Stimulated activated naive CD4-positive, alpha-beta T cell treated with Interleukin-2 at 50 U/mL for 16 hours (primary cell): ENCODE measurements at places on chromosomes 11 and 22.

DNA sequence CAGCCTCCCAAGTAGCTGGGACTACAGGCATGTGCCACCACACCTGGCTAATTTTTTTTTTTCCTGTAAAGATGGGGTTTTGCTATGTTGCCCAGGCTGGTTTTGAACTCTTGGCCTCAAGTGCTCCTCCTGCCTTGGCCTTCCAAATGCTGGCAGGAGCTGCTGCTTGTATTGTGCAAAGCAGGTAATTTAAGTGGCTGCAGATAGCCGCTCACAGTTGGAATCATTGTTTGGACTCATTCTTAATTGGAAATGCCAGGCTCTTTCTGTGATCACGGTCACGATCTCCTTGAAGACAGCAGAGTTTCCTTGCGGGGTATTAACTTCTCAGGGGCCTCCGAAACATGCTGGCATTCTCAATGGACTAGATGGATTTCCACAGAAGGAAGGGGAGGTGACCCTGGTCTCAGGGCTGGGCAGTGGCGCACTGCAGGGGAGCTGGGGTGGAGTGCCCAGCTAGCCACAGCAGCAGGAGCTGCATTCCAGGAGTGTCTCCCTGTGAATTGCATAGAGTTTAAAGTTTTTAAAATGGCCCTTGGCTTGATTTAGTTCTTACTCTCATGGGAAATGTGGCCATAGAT lies 136.1 kb downstream of the MORC2 start:
- no peak for DNase-seq

DNA sequence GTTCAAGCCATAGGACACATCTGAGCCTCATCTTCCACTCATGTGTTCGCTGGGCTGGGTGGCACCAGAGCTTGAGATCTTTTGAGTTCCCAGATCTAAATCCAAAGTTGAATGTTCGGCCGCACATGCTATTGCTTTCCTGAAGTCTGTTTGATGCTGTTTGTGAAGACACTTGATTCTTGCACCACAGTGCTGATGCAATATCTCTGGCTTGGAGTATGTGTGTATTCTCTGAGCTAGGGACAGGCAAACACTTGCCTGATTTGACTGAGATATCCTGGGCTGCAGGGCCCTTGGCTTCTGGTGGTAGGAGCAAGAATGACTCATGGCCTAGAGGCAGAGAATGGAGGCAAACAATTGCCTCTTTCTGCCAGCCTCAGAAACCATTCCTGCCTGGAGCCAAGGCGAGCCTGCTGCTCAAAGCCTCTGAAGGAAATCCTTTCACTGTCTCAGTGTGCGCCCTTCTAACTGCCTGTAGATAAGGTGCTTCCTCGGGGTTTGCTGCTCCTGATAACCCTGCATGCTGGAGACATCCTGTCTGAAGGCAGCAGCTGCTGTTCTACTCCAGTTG lies 73.0 kb downstream of the CYB5R2 start:
- no peak for DNase-seq

DNA sequence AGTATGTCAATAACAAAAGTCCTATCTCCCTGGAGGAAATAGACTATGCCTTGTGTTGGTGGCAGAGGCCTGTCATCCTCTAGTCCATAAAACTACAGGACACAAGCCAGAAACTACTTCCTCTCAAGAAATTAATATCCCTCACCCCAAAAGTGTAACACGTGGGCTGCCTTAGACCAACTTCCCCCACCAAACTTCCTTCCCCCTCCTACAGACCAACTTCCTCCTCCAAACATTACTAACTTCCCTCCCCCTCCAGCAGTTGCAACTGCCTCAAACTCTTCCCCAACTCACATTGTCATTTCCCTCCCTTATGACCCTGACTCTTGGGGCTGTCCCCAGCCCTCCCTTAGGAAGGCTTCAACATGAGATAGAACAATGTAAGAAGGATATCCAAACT lies 6.3 kb downstream of the OR52K2 start:
- DNase-seq, result no peak

GRCh38 chr11:34175284-34176019 lies 70.0 kb downstream of the NAT10 start:
- DNase-seq, result no peak

DNA sequence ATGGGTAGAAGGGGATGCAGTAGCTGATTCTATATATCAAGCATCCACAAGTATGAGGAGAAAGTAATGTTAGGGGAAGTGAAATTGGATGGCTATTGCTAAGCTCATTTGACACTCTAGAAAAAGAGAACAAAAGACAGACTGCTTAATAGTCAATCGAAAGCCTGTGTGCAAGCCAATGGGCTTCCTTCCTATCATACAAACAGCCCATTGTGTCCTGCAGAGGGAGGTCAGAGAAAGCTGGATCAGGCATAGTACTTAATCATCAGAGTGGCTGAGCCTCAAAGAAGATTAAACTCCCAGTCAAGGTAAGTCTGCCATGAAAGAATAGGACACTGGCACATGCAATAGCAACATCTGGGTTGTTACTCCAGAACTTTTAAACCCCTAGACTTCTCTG lies 50.9 kb upstream of the PGR start:
- no peak for DNase-seq
